ENCODE measurements at places on chromosomes 6 and 20.

DNA sequence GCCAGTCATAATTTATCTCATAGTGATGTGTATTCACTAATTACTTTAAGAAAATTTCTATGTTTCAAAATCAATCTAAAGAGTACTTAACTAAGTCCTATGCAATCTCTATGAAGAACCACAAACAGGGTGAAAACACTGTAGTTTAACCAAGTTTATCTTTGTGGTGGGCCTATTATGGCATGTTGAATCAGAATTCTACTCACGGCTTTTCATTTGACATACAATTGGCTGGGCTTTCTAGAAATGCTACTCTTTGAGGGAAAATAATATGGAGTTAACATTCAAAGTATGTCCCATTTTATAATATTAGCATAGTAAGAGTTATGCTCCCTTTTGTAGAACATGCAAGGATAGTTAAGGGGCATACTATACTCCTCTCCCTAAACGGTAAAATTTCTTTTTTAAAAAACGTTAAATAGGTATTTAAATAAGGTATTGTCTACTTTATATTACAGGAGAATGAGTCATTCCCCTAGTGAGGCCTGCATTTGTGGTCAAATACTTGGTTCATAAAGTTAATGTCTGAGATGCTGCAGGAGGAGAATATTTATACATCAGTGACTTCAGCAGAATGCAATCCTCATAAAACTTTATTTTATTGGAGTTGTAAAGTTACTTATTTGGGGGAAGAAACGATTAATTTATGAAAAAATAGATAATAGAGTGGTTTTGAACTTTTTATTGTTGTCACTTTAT, 1.8 kb downstream of the MOXD1 start:
- DNase-seq = no peak

GRCh38 chr6:97963193-97963592, 680.2 kb upstream of the MMS22L start:
- DNase-seq = no peak

- DNase-seq = no peak
Observed at GRCh38 chr6:170436209-170436809, 116.8 kb downstream of the PSMB1 start.

DNA sequence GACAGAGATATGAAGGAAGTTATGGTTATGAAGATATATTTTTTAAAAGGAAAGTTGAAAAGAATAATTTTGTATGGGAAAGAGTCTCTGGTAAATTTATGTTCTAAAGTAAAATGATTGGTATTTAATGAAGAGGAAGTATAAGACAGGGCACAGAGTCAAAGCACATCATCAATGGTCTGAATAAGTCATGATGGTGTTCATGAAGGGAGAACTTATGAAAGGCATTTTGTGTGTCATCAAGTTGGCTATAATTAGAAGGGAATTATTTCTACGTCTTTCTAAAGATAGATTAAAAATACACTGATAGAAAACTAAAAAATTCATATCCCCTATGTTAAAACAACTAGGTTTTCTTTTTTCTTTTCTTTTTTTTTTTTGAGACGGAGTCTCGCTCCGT, 21.4 kb upstream of the SNAI1 start:
- DNase-seq = no peak

DNA sequence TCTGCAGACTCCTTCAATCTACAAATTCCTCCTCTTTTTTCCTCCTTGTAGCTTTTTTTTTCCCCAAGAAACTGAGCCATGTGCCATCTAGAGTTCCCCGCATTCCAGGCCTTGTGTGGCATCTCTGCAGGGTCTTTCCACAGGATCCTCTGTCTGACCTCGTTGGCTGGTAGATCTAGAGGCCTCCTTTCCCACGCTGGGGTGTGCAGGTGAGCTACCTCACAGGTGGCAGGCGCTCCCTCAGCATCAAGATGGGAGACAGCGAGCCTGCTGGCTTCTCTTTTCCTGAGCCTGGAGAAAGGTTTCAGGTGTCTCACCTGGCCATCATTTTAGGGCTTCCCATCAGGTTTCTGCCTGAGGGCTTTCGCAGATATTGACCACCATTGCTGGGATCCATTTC, 9.6 kb upstream of the NELFCD start:
- no peak for DNase-seq

DNA sequence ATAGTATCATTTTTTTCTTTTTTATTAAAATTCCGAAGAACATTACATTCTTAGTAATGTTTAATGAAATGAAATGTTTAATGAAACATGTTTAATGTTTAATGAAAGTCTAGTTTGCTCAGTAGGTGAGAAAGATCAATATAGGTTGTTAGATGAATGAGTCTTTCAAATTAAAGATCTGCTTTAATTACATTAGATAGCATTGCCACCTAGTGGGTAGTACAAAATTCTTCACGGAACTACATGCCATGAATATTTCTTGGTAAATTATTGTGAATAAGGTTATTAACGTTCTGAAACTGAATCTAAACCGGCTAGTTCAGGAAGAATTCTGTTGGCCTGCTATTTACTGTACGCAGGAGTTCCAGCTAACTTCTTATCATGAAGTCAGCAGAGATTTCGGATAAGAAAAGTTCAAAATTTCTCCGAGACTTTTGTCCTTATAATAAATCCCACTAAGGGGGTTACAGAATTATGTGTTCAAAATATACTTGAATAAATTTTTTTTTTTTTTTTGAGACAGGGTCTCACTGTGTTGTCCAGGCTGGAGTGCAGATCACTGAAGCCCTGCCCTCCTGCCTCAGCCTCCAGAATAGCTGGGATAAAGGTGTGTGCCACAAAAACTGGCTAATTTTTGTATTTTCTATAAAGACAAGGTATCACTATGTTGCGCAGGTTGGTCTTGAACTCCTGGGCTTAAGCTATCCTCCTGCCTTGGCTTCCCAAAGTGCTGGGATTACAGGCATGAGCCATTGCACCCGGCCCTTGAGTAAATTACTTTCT, 7.9 kb upstream of the GMNN start:
- DNase-seq = no peak

GRCh38 chr6:8105791-8106190, 3.4 kb upstream of the EEF1E1 start:
- no peak for DNase-seq

DNA sequence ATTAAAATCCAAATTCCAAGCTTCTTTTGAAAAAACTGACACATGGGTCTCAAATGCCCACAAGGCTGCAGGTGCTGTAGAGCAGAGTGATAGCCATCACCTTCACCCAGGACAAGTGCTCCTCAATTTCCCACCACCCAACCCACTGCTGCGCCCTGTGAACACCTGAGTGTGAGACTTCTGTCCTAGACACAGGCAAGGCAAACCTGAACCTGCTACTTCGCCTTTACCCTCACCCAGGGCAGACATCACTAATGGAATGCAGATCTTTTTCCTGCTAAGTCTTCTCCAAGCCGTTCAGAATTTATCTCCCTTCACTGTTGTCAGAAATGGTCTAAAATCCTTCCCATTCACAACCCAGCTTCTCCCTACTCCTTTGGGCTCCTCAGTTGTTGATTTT, 65.9 kb downstream of the PREX1 start:
- DNase-seq = no peak
